ENCODE measurements at places on chromosomes 12 and 14. TPM values are rescaled to one million over a fixed set of nuclear protein-coding genes. Genes with fewer than 3 reads are reported as not detected.

Gene RIPK3
- 3.0 TPM for total RNA-seq

Gene PMEL
- 0.82 TPM for total RNA-seq

GRCh38 chr12:121781998-121782979 lies 11.2 kb downstream of the RHOF start:
- no peak for DNase-seq

- DNase-seq = peak; percentile 75
Measured at GRCh38 chr14:73173092-73173735, 36.9 kb downstream of the PSEN1 start.

All from fibroblast of the aortic adventitia (primary cell).